ENCODE measurements at places on chromosomes 2 and 18.

DNA sequence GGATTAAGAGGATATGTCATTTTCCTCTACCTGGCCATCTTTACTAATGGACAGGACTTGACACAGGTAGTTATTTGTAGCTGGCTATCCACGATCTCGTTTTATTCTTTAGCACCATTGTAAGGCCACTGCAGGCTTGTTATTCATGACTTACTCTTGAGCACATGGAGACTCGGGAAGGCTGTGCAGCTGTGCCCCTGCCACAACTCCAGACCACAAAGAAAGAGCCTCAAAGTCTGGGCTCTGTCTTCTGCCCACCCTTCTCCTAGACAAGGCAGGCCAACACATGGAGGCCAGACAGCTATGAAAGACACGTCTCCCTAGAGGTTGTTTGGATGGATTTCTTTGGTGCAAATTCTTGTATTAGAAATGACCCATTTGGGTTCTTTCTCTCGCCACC is 133.8 kb downstream of the NAPG start:
- H3K4me3 ChIP-seq = no peak overlapping the region
- no peaks in the 10 kb centered on the region for H3K4me1 ChIP-seq
- H3K27me3 ChIP-seq = peaks cover 36% of the 10 kb centered on the region
- no peak overlapping the region for H3K27ac ChIP-seq

DNA sequence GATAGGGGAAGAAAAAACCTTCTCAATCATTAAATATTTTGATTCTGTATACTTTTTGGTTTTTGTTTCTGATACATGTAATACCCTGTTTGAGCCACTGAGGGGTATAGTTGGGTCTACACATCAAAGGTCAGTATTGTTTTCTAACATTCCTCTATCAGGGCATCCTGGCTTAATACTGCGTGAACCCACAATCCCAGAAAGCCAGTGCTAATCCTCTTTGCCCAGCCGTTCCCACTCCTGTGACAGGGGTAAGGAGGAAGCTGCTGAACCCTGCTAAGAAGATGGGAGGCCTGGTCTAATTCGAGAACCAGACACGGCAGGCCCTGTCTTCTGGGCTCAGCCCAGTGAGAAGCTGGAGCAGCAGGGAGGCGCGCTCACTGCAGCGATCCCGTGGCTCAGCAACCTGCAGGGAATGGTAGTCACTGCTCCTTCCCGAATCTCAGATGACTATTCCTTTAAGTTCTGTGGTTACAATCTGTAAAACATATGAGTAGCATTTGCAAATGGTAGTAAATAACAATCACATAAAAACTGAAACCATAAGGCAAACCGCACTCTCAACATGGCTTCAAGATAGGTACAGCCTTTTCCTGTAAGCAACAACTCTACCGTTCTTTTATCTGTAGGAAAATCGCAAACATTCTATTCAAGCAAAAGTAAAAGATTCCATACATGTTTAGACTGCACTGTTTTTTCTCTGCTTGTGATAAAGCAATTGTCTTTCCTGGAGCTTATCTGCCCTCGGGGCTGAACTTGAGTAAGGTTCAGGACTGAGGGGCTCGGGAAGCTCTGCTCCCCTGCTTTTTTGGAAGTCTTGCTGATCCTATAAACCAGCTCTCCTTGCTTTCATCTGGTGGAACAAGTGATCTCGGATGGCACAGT is 87.0 kb downstream of the EPB41L3 start:
- no peak overlapping the region for H3K27ac ChIP-seq
- no peak for DNase-seq
- no peak overlapping the region for H3K4me3 ChIP-seq
- no peaks in the 10 kb centered on the region for H3K4me1 ChIP-seq
- H3K27me3 ChIP-seq = no peaks in the 10 kb centered on the region

DNA sequence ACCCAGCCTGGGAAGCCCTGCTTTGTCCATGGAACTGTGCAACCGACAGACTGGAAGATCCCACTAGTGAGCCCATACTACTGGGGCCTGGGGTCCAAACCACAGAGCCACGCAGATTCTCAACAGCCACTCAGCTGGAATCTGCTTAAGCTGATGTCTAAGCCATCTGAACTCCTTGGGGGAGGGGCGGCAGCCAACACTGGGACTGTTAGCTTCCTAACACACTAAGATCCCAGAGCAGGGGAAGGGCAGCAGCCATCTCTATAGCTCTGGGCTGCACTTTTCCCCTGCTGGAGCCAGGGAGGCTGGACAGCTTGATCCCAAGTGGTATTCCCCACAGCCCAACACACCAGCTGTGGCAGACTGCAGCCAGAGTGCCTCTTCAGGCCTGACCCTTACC is 118.3 kb downstream of the RPRM start:
- H3K4me3 ChIP-seq = no peak overlapping the region
- H3K4me1 ChIP-seq = no peaks in the 10 kb centered on the region
- no peaks in the 10 kb centered on the region for H3K27me3 ChIP-seq

DNA sequence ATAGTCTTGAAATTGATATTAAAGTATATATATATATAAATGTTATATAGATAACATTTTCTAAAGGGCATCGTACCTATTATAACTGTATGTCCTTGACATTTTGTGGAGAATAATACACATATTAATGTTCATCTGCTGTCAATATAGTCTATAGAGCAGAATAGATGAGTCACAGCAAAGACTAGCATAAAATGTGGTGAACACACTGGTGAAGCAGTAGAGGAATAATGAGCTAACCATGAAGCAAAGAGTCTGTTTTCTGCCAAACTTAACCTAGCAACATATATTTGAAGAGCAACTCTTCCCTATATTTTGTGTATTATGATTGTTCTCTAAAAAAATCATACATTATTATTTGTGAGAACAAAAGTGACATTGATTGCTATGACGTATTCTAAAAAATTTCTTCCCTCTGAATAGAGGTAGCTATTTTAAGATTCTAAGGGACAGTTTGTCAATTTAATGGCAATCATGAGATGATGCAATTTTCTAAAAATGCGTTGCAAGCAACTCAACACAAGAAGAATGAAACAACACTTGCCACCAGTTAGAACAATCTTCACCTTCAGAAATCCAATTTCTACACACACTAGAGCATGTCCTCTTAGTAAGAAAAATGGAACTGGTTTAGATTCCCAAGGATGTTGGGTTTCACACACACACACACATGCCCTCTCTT is 22.0 kb downstream of the DOCK10 start:
- no peaks in the 10 kb centered on the region for H3K36me3 ChIP-seq
- no peak for DNase-seq
- H3K4me3 ChIP-seq = no peak overlapping the region
- H3K27me3 ChIP-seq = no peaks in the 10 kb centered on the region
- H3K27ac ChIP-seq = no peak overlapping the region

DNA sequence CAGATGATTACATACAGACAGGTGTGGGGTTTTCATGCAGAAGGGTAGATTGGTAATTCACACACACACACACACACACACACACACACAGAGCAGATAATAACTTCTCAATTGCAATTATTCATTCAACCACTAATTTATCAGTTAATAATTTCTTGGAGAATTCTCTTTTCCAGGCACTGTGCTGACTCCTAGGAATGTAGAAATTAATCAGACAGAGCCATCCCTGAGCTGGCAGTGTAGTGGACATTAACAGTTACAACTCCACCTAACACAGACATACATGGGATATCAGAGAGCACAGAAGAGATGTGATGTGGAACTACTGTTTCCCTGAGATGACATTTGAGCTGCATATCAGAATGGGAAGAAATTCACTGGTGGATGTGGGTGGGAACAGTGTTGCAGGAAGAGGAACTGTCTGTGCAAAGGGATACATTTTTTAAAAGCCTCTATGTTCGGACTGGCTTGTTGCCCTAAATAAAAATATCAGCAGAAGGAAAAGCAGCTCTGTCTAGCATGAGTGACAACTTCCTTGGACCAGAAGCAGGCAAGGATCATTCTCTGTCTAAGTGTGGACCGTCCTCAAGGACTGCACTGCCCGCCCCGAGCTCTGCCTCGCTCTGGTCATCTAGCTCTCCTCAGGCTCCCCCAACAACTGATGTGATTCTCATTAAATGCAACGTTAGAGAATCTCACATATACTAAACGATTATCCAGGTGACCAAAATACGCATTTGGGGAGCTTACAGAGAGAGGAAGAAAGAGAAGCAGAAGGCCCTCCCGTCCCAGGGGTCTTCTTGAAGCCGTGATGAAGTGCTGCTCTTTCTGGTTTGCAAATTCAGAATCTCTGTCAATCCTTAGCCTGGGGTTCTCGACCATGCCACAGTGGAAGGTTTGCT is 173.4 kb upstream of the TRIB2 start:
- H3K27ac ChIP-seq = no peak overlapping the region
- H3K27me3 ChIP-seq = no peaks in the 10 kb centered on the region
- H3K4me1 ChIP-seq = no peaks in the 10 kb centered on the region
- no peak for DNase-seq
- no peaks in the 10 kb centered on the region for H3K36me3 ChIP-seq

DNA sequence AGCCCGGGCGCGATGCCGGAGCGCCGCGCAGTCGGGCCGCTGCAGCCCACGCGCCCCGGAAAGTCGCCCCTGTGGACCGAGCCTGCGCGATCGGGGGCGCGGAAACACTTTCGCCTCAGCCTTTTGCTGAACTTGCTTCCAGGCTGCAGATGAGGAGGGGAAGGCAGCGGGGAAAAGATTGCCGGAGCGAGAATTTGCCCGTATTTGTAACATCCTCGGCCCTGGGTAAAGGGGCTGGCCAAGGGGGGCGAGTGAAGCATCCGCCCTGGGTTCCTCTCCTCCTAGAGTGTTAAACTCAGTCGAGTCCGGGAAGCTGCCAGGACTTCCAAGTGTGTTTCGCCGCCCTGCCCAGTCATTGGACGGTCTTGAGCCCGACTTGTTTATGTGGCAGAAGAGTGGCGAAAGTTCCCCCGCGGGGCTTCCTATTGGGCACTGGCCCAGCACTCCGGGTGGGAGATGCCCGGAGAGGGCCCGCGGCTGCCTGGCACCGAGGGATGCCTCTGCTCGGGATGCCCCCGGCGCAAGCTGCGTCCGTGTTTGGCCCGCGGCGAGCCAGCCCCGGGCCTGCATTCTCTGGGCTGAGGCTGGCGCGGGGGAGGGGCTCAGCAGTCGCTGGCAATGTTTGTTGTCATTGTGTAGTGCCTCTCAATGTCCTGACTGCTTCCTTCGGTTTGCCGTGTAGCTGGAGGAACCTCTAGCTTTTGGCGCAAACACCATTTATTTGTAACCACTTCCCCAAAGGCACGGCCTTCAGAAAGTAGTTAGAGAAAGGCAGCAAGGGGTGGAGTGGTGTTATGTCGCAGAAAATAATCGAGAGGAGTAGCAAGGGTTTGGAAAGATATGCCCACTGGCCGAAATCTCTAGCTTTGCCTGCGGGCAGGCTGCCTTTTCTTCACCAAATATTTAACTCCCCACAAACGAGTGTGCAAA is 1.1 kb downstream of the CYBRD1 start:
- peaks cover 17% of the 10 kb centered on the region for H3K4me1 ChIP-seq
- peak overlapping the region; percentile 82 for H3K4me3 ChIP-seq
- H3K27ac ChIP-seq = peak overlapping the region; percentile 92
- H3K27me3 ChIP-seq = no peaks in the 10 kb centered on the region
- peak; percentile 77 for DNase-seq

DNA sequence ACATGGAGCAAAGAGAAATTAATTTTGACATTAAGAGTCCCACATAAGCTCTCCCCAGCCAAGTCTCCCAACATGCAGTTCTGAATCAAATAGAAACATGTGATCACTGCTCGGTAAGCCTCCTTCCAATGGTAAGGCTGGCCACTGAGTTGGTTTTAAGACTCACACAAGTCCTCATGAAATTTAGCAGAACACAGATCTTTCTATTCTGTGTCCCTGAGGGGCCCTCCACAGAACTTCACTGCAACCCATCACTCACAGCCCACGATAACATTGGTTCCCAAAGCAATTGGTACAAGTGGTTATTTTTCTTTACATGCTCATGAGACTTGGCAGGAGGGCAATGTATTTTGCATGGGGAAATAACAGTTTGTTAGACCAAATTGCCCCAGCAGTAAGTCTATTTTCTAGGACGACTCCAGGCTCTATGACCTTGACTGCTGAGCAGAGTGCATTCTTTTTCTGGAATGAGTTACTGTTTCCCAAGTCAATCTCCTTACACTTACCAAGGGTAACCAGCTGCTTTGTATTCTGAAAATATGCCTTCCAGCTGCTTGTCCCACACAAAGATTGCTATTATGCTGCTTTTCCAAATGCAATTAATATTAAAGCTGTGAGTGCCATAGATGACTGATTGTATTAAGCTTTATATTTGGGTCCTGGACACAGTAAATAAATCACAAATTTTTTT is 142.3 kb upstream of the TANK start:
- H3K27ac ChIP-seq = no peak overlapping the region
- no peaks in the 10 kb centered on the region for H3K4me1 ChIP-seq
- H3K4me3 ChIP-seq = no peak overlapping the region
- no peaks in the 10 kb centered on the region for H3K36me3 ChIP-seq
- no peaks in the 10 kb centered on the region for H3K27me3 ChIP-seq

- no peaks in the 10 kb centered on the region for H3K27me3 ChIP-seq
- no peak for DNase-seq
- no peaks in the 10 kb centered on the region for H3K36me3 ChIP-seq
- H3K4me1 ChIP-seq = no peaks in the 10 kb centered on the region
- no peak overlapping the region for H3K4me3 ChIP-seq
These were observed 122.4 kb downstream of the SETBP1 start for GRCh38 chr18:44803019-44803650.

- no peak overlapping the region for H3K27ac ChIP-seq
- no peaks in the 10 kb centered on the region for H3K27me3 ChIP-seq
- no peaks in the 10 kb centered on the region for H3K4me1 ChIP-seq
- H3K36me3 ChIP-seq = no peaks in the 10 kb centered on the region
These were observed 204.2 kb downstream of the TPGS2 start for GRCh38 chr18:36624451-36625167.

DNA sequence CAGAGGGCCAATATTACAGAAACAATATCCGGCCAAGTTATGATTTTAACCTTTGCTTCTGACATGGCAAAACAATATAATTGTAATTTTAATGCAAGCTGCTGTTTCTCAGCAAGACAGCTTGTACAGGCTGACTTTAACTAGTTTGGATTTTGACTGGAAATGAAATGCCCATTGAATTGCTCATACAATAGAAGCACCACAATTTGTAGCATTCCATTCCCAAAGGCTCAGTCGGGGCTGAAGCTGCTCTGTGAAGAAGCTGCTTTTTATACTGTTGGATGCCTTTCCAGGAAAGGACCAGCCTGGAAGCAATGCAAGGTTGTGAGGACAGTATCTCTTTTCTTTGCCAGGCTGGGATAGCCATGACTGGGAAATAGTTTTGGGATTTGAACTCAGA is 677.0 kb upstream of the FANCL start:
- no peaks in the 10 kb centered on the region for H3K4me1 ChIP-seq
- no peak overlapping the region for H3K27ac ChIP-seq
- no peaks in the 10 kb centered on the region for H3K36me3 ChIP-seq
- DNase-seq = no peak
- H3K4me3 ChIP-seq = no peak overlapping the region

GRCh38 chr2:175111200-175111657 is 56.8 kb downstream of the ATF2 start:
- no peaks in the 10 kb centered on the region for H3K4me1 ChIP-seq
- no peaks in the 10 kb centered on the region for H3K27me3 ChIP-seq
- peak; percentile 37 for DNase-seq
- H3K27ac ChIP-seq = no peak overlapping the region

- peaks cover 12% of the 10 kb centered on the region for H3K4me1 ChIP-seq
- DNase-seq = no peak
- H3K4me3 ChIP-seq = no peak overlapping the region
- H3K36me3 ChIP-seq = no peaks in the 10 kb centered on the region
- no peaks in the 10 kb centered on the region for H3K27me3 ChIP-seq
These were observed 158.2 kb downstream of the TDRD15 start for GRCh38 chr2:21281791-21282514.

Measured in K562 (cell line).